ENCODE measurements at places on chromosomes 2 and 18.

GRCh38 chr18:33802955-33803354, 224.9 kb downstream of the ASXL3 start:
- DNase-seq: peak; percentile 99

GRCh38 chr2:127415593-127416505, 2.4 kb upstream of the PROC start:
- peak; percentile 31 for DNase-seq

DNA sequence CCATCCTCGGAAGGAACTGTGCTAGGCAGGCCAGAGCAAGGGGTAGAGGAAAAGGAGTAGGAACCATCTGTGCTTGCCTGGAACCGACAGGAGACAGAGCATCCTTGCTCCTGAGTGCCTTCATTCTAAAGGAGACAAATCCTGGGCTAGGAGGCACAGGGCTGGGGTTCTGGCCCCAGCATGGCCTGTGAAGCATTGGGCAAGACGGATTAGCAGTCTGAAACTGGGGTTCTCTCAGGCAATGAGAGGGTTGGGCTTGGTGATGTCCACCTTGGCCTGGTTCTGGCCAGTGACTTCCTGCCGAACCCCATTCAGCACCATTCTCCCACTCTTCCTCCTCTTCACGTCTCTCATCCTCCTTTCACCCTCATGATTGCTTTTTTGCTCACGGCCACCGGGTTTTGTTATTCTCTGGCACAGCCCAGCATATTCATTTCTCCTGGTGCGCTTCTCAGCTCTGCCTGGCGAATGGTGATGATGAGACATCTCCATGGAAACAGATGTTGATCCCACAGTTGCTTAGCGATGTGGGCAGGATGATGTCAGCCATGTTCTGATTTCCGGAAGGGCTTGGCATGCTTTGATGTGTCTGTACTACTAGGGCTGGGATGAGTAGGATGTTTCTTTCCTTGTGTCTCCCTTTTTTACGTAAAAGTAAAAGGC, 127.7 kb downstream of the CAPN13 start:
- DNase-seq: peak; percentile 6

GRCh38 chr18:2932247-2933181, 80.4 kb downstream of the LPIN2 start:
- DNase-seq: peak; percentile 72

- no peak for DNase-seq
Measured at GRCh38 chr2:27988306-27988705, 97.8 kb downstream of the BABAM2 start.

DNA sequence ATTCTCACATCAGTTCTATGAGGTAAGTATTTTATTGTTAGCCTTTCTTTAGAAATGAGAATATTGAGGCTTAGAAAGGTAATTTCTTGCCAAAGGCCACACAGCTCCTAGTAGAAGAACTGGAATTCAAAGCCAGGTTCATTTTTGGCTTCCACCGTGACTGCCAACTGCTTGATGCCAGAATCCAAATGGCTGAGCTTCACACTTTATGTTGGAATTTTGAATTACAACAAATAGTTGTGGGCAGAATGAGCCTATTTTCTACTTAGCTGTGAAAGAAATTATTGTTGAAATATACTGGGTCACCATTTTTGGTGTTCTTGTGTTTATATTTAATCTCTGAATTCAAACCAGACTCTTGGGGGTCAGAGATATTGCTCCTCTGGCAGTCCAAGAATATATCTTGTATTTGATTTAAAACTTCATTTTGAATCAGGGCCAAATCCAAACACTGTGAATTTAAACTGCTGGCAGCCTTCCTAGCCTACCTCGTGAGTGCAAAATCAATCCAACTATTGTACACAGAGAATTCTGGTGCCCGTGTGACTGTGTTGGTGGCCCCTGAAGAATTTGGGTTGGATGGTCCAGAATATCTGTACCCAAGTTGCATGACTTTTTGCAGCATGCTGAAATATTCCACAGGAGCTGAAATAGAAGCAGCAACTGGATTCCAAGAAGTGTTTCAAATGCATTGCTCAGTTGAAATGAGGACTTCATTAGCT, 35.6 kb upstream of the LPIN1 start:
- no peak for DNase-seq

- no peak for DNase-seq
Measured at GRCh38 chr2:229642371-229642770, 72.0 kb downstream of the DNER start.

- no peak for DNase-seq
Measured at GRCh38 chr2:224563537-224563936, 21.6 kb downstream of the CUL3 start.

DNA sequence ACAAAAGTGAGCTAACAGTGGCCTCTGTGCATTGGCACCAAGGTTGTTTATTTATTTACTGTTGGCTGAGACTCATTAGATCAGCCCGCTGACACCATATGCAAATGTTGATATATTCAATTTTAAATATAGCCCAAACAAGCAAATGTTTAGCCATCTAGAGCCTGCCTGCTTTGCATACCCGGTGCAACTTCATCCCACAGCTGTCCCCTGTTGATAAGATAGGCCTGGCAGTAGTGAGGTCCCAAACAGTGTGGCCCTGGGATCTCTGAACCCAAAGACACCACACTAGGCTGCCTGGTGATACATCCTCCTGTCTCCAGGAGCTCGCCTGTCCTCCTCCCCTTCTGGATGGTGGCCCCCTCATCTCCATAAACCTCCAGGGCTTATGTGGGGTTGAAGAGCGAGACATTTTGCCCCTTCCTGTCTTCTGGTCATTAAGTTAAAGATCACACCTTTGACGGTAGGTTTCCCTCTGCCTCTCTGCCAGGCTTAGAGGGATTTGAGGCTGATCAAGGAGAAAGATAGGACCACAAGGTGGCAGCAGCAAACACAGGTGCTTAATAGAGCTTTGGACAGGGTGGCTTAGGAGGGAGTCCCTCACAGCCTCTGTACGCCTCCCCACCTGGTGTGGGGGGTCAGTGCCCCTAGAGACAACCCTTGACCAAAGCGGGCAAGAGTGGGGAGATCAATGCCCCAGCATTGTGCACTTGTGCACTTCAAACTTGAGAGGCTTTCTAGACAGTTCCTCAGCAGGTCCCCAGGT, 23.7 kb upstream of the MYO5B start:
- peak; percentile 56 for DNase-seq

GRCh38 chr18:48663931-48664847, 125.4 kb downstream of the CTIF start:
- peak; percentile 29 for DNase-seq

DNA sequence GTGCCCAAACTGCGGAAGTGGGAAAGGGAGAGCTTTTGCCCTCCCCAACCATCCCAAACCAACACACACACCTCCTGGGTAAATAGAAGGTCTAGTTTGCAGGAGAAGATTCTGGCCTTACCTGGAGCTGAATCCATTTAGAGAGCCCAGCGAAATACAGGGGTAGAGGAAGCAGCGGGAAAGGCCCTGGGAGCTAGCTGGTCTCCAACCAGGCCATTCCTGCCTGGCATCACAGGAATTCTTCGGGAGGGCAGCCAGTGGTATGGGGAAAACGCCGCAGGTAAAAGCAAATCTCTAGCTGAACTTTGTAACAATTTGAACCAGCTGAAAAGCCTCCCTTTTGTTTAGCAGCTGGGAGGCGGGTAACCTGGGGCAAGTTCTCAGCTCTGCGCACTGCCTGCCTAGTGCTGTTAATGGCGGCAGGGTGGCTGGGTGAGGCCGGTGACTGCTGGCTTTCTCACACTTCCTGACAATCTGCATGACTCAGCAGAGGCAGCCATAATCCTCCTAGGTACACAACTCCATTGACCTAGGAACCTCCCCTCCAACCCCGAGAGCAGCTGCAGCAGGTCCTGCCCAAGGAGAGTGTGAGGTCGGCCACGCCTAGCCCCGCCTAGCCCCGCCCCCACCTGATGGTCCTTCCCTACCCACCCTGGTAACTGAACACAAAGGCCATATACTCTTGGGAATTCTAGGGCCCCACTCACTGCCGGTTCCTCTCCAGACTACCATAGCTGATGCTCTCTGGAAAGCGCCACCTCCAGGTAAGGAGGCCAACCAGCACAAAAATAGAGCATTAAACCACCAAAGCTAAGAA, 483.8 kb upstream of the REG3G start:
- DNase-seq: no peak

DNA sequence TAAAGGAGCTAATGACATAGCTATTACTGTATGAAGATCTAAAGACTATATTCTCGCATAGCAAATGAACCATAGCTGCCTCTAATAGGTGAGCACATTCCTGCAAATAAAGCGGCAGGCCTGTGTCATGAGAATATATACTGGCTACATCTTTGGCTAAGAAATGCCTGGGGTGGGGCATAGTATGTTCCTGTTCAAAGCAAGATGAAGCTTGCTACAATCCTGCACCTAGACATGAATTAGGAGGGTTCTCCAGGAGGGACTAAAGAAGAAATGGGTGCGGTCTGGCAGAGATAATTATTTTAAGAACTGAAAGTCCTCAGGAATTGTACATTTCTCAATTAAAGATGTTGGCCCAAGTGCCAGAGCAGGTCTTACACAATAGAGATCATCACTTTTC, 46.8 kb upstream of the PLA2R1 start:
- no peak for DNase-seq

DNA sequence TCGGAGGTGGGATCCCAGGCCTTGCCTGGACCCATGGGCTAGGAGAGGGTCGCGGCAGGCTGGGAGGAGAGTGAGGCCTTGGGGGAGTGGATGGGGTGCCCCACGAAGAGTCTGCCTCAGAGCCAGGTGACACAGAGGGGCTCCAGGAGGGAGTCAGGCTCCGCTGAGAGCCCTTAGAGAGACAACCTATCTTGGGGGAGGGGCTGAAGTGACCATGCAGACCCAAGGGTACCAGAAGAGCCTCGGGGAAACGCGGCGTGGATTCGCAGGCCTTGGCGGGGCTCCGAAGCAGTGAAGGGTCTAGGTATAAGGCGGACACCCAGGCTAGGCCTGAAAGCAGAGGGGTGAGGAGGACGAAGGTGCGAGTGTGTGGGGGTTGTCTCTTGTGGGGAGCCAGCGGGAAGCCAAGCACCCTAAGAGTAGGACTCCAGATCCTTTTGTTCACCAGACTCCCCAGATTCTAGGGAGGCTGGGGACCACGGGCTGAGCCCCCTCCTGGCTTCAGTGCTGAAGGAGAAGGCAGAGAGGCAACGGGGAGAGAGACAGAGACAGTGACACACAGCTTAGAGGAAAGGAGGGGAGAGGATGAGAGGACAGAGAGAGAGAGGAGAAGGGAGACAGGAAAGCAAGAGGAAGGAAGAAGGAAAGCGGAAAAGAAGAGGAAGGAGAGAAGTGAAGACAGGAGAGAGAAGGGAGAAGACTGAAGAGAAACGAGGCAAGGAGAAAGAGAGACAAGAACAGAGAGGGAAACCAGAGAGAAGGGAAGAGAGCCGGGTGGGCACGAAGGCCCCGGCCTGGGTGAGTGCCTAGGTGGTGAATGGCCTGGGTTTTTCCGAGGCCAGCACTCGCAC, 1.1 kb upstream of the HOXD11 start:
- no peak for DNase-seq

DNA sequence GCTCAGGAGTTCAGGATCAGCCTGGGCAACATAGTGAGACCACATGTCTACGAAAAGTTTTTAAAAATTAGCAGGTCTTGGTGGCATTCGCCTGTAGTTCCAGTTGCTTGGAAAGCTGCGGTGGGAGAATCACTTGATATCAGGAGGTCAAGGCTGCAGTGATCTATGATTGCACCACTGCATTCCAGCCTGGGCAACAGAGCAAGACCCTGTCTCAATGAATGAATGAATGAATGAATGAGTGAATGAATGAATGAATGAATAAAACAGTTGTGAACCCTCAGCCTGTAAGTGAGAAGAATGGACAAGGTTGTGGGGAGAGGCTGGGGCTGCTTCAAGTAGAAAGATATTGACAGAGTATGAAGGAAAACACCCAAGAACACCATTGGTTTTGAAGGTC, 48.0 kb downstream of the ARHGAP28 start:
- no peak for DNase-seq

DNA sequence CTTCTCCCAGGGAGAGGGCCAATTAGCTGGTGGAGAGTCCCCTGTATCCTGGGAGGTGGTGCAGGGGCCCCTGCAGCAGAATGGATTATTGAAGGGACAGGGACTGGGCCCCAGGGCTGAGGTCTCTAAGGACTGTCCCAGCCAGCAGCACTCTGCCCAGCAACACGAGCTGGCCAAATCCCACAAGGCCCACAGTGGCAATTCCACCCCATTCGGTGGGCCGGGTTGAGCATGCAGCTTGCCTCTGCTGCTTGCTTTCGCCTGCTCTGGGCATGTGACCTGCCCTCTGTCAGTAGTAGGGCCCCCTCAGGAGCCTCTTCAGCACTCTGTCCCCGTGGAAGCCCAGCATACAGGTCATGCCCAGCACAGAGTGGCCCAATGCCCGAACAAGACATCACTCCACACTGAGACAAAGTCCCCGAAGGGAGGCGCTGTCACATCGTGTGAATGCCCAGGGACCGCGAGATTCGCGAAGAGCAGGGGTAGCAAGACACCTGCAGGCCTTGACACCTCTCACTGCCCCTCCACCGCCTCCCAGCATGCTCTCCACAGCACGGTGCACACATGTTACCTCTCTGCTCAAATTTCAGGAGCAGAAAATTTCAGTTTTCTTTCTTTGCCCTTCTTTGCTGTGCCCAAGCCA, 65.4 kb downstream of the CRACDL start:
- DNase-seq: peak; percentile 47

- no peak for DNase-seq
Measured at GRCh38 chr2:140998577-140998976, 1132.2 kb downstream of the LRP1B start.

DNA sequence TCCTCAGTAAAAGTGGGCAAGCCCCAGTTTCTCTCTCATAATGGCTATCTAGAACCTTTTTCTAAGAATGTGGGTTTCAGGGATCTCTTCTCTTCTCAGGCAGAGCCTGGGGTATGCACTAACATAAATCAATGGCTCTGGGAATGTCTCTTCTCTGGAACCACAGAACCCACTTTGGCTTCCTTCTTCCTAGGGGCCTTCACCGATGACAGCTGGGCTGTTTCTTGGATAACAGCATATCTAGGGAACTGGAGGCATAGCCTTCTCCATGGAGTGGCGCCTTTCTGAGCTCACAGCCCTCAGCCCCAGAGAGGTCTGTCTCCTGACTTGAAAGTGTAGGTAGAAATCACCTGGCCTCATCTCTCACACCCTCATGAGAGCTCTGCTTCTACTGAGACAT, 247.9 kb downstream of the CLIP4 start:
- no peak for DNase-seq

DNA sequence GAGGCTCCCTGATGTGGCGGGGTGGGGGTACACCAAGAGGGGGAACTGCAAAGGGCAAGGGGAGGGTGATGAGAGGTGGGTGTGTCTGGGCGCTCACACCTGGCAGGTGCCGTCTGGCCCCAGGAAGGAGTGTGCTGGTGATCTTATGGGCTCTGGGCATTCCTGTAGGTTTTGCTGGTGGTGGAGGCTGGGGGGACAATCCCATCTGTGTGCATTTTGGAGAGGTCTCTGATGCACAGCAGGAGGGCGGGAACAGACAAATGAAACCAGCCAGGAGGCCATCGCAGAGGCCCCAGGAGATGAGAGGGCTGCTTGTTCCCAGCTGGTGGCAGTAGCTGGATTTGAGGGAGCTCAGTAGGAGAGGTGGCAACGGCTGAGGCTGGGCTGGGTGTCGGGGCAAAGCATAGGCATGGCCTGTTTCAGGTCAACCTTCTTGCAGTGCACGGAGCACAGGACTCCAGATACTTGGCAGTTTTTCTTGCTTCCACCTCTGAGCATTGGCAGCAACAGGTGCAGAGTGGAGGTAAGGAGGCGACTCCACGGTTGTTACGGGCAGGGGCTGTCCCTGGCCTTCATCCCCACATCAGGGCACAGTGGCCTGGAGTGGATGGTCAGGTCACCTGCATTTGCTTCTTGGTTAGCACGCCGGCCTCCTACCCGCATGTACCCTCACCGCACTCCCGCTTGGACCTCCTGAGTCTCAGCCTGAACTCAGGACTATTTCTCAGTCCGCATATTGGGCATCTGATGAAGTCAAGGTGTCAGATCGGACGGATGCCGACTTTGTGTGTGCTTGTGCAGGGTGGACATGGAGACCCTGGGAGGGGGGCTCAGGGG, 194.2 kb upstream of the HDAC4 start:
- no peak for DNase-seq
